ENCODE measurements at places on chromosomes 1 and 21.

DNA sequence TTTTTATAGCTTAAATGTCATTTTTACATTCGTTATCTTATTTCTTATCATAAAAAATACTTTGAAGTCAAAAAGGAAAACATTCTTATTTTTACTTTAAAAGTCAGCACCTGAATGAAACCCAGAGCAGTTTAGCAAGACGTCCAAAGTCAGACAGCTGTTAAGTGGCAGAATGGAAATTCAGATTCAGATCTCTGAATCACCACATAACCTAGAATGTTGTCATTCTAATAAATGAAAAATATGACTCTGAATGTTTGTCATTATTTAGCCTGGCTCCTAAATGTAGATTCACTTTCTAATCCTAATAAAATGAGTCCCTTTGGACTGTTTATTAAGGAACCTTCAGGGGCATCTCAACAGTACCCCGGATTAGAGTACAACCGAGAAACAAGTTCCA lies 75.2 kb upstream of the RGS7 start:
- H3K4me3 ChIP-seq = no peak overlapping the region
- no peaks in the 10 kb centered on the region for H3K4me1 ChIP-seq
- H3K27me3 ChIP-seq = peaks cover 14% of the 10 kb centered on the region
- no peak for DNase-seq

- H3K36me3 ChIP-seq = no peaks in the 10 kb centered on the region
- no peak for DNase-seq
- peaks cover 2% of the 10 kb centered on the region for H3K27me3 ChIP-seq
- H3K4me1 ChIP-seq = no peaks in the 10 kb centered on the region
Measured at GRCh38 chr1:117794073-117794472, 135.3 kb downstream of the GDAP2 start.

GRCh38 chr1:172185211-172185610 lies 235.3 kb upstream of the C1orf105 start:
- H3K27ac ChIP-seq = peak overlapping the region; percentile 49
- no peaks in the 10 kb centered on the region for H3K27me3 ChIP-seq
- H3K36me3 ChIP-seq = no peaks in the 10 kb centered on the region
- H3K4me1 ChIP-seq = peaks cover 40% of the 10 kb centered on the region
- DNase-seq = peak; percentile 60
- H3K4me3 ChIP-seq = no peak overlapping the region

- peak overlapping the region; percentile 84 for H3K27ac ChIP-seq
- peaks cover 58% of the 10 kb centered on the region for H3K4me1 ChIP-seq
- no peaks in the 10 kb centered on the region for H3K27me3 ChIP-seq
- peaks cover 40% of the 10 kb centered on the region for H3K36me3 ChIP-seq
Measured at GRCh38 chr21:44865561-44866280, 7.8 kb downstream of the PTTG1IP start.

DNA sequence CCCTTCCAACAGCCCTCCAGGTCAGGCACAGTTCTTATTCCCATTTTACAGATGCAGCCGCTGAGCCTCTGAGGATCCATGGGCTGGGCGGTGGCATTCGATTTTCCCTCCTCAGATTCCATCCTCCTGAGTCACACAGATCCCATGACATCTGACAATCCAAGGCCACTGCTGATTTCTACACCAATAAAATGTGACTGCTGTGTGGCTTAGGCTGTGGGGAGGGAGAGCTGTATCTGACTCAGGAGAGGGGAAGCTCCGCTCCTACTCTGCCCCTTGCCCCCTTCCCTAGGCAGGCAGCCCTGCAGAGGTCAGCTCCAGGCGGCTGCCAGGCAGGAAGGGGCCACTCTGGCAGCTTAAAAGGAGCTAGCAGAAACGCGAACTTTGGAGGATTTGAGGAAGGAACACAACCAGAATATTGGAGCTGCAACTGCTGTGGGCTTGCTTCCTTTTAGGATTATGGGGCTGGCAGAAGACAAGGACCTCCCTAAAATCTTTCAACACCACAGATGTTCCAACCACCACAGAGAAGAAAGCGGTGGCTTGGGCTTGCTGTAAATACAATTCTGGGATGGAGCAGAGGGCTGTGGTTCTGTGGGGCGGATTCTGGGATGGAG lies 50.0 kb downstream of the MRPL37 start:
- H3K27me3 ChIP-seq = no peaks in the 10 kb centered on the region
- H3K27ac ChIP-seq = peak overlapping the region; percentile 17
- H3K4me3 ChIP-seq = no peak overlapping the region
- peaks cover 14% of the 10 kb centered on the region for H3K36me3 ChIP-seq

All from activated CD4-positive, alpha-beta T cell treated with anti-CD3 and anti-CD28 coated beads, Interleukin-2, amount 10 ng/mL, durations not matched to agents 24 days and 14 days (primary cell).